HS-27A (cell line): ENCODE measurements at places on chromosomes 13 and 19.

- DNase-seq, result no peak
Measured at GRCh38 chr13:77429320-77430142, 102.6 kb upstream of the MYCBP2 start.

GRCh38 chr13:77898097-77898496, 20.5 kb downstream of the EDNRB start:
- DNase-seq, result no peak

GRCh38 chr13:75855216-75855615, 219.1 kb downstream of the LMO7 start:
- no peak for DNase-seq

DNA sequence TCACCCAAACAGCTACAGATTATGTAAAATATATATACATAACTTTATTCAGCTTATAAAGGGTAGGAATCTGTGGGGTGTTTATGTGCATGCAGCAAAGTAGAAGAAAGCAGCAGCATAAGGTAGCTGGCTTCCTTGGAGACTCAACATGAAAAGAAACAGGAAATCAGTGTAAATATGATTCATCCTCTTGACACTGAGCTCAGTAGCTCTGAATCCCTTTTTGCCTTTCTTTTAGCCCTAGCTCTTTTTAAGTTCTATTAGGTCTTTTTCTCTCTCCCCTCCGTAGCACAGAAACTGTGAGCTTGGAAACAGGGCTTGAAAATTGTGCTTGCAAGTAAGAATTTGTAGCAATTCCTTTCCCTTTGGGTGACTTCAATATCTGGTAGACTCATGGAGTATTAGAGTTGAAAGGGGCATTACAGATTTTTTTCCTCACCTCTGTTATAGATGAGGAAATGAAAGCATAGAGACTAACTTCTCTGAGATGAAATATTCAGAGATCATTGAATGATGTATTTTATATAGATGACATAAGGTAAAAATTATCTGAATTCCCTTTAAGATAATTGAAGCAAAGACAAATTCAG, 314.4 kb downstream of the PCDH9 start:
- DNase-seq, result no peak
